Left renal cortex interstitium (tissue), 4 donors: ENCODE measurements at places on chromosomes 7 and 10. TPM values are rescaled to one million over a fixed set of nuclear protein-coding genes. Genes with fewer than 3 reads are reported as not detected.

DNA sequence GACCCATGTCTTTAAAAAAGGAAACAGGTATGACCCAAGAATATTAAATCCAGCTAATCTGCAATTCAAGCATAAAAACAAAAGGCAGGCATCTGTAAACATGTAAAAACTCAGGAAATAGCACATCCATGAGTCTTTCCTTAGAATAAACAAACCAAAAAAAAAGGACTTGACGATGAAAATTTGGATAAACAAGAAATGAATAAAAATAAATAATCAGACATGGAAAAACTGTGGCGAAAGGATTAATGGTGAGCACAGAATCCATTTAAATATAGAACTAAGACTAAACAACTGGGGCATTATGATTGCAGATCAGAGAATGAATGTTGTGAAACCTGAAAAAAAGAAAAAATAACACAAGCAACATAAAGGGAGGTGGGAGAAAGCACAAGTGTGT lies 170.1 kb downstream of the DOCK4 start:
- DNase-seq = no peak

GRCh38 chr7:111532625-111533024 lies 29.7 kb downstream of the IMMP2L start:
- no peak for DNase-seq

GRCh38 chr7:11607686-11608085 lies 224.3 kb downstream of the THSD7A start:
- DNase-seq = no peak

GRCh38 chr7:45617166-45617565 lies 43.0 kb downstream of the ADCY1 start:
- DNase-seq = no peak

GRCh38 chr7:1700536-1701333 lies 30.7 kb downstream of the ELFN1 start:
- DNase-seq = no peak

- no peak for DNase-seq
These were observed 159.3 kb upstream of the CNTNAP2 start for GRCh38 chr7:145957160-145957890.

DNA sequence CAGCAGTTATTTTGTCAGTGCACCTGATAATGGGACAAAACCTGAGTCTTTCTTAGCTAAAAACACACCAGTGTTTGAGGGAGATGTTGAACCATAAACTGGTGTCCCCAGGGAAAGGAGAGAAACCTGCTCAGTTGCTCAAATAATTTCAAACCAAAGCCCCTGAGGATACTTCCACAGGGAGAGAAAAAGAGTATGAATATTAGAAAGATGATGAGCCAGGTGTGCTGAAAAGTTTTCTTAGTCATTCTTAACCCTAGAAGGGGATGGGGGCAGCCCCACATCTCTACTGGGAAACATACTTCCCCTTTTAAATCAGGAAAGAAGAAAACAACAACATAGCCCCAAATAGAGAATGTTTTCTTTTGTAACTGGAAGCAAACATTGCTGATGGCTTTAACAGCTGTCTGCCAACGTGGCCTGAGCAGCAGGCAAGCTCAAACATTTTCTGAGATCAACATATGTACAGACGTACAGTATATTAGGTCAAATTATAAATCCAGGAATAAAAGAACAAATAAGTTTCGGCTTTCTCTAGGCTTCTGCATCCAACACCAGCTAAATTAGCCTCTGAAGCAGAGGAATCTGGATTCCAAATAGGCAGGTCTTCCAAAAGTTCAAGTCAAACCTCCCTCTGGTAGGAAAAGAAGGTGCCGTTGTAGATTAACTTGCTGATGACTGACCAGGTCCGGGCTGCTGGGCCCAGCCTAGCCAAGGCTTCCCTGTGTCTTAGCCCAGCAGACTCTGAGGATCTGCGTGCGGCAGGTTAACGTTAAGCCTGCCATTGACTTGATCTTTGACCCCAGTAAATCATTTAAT lies 30.5 kb upstream of the FBXW4 start:
- no peak for DNase-seq

- no peak for DNase-seq
These were observed 35.0 kb downstream of the CCDC146 start for GRCh38 chr7:77157446-77157845.

DNA sequence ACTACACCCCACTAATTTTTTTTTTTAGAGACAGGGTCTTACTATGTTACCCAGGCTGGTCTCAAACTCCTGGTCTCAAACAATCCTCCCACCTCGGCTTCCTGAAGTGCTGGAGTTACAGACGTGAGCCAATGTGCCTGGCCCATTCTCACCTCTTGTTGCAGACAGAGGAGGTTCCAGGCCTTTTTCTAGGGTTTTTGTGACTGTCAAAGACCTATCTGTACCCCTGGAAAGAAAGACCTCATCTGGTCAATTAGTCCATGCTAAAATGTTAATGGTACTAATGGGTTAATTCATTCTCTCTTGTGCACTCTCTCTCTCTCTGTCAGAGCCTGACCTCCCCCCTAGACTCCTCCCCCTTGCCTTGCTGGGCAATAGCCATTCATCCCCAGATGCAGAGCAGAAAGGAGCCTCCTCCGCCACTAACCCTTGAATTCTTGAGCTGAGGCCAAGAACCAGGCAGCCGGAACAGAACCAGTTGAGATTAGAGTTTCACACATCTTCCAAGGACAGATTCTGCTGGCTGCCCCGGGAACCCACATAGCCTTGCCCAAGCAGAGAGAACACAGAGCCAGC lies 209.7 kb downstream of the SKIDA1 start:
- DNase-seq = no peak

DNA sequence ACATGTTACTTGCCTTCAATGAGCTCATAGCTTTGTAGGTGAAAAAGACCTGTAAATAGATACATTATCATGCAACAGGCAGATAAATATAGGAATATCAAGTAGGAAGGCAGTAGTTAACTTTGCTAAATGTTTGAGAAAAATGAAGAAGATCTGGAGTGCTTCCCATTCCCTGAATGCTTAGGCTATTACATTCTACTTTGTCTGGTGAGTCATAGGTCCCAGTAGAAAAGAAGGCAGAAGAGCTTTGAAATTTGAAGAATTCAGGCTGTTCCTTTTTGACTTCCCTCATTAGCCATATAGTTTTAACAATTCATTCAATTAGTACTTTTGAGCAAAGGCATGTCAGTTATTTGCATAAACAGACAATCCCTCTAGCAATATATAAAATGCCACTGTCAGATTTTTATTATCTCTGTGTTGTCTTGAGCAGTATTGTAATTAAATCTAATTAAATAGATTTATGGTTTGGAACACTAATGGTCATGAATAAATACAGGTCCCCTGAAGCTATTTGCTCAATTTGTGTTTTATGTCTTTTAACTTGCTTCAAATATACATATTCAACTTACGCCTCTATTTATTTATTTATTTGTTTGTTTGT lies 875.0 kb downstream of the REEP3 start:
- DNase-seq = no peak

The CYP2W1 gene
- polyA plus RNA-seq = 3.1 TPM

The CLCN1 gene
- 0.16 TPM for polyA plus RNA-seq

The VWDE gene
- polyA plus RNA-seq = 7.0 TPM
